ENCODE measurements at places on chromosomes 7 and 10.

DNA sequence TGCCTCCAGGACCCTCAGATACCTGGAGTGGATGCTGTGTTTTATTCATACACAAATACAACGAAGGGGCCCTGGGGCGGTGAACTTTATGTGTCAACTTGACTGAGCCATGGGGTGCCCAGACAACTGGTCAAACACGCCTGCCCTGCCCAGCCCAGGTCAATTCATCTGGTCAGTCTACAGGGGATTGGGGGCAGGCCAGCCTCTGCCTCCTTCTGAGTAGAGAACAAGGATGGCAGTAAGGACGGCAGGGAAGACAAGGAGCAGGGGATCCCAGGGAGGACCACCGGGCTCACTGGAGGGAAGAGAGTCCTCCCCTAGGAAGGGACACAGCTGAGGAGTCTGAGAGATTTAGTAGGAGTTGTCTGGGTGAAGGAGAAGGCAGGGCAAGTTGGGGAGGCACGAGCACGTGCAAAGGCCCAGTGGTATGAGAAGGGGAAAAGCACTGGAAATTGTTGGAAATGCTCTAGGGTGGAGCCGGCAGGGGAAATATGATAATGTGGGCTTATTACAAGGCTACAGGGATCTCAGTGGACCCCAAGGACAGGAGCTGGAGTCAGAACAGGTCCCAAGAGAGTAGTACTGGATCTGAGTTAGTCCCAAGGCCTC lies 63.4 kb downstream of the MYL10 start:
- DNase-seq = no peak

DNA sequence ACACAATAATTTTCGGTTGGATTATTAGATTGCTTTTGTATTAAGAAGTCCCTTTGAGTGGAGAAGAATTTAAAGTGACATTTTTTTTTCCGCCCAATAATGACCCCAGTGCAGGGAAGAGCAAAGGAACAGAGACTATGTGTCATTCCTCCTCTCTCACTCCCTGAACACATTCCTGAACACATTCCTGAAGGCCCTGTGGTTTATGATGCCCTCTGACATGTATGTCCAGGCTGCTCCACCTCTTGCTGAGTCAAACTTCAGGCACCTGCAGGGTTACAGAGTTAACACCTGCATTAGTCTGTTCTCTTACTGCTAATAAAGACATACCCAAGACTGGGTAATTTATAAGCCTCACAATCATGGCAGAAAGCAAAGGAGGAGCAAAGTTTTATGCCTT lies 704.0 kb upstream of the LRRN3 start:
- DNase-seq = no peak

GRCh38 chr7:138833596-138833995 lies 35.6 kb upstream of the ATP6V0A4 start:
- DNase-seq = no peak

- DNase-seq = no peak
Measured at GRCh38 chr7:3218411-3219225, 82.4 kb upstream of the SDK1 start.

DNA sequence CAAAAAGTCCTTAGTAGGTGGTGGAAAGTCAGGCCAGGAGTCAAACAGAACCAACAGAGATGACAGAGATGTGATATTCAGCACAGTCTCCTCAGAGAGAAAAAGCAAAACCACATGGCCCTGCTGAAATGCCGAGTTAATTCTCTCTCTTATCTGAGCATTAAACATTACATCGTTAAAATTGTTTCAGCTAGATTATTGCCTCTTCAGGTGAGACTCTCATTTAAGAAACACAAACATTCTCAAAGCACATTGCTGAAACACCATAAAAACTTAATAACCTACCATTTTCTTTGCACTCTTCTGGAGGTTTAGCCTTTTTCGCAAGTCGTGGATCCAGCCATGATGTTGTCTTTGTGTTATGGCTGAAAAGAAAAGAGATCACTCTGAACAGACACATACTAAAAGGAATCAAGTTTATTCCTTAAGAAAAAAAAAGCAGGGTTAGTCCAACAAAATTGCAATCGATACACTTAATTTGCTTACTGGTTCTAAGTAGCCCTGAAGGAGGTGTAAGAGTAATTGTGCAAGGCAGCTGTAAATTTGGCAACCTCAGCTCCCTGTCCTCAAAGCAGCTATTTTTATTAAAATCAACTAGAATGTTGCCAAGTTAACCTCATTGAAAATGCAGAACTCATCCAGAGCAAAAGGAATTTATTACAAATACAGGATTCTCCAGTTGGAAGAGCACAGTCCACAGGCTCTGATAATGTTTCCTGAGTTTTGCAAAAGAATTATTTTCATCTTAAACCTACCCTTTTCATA lies 691.1 kb downstream of the PHTF2 start:
- DNase-seq = no peak

GRCh38 chr10:3107426-3107961 lies 40.1 kb downstream of the PFKP start:
- no peak for DNase-seq

DNA sequence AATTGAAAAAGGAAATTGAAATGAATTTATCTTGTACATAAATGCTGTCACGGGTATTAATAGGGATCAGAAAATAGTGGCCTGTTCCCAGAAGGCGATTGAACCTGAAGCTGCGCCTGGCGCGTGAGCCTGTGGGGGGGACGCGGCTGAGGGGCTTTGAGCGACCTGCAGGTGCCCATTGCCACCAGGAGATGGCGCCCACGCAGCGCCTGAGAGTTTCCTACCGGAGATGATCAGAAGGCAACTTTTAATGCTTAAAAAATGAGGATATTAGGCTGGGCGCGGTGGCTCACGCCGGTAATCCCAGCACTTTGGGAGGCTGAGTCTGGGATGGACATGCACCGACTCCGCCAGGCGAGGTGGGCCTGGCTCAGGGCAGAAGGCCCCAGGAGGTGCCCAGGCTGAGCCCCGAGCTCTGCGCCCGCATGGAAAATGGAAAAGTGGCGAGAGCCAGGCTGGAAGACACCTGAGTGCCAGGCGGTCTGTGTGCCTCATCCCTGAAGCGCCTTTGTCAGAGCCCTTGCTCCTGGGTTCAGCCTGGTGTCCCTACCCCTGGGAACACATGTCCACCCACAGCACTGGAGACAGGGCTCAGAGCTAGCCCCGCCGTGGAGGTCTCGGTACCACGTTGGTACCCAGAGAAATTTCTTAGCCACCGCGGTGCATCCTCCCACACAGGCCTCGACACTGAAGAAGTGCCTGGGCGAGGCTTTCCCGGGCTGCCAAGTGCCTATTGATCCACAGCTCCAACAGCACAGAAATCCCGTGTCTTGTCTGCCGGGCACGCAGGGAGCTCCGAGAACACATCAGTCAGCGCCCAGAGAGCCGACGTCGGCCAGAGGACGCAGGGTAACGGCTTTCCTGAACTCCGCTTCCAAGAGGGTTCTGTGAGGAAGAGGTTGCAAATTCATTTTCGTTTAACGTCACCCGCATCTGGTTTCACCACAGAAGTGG lies 117.4 kb downstream of the INPP5A start:
- no peak for DNase-seq

DNA sequence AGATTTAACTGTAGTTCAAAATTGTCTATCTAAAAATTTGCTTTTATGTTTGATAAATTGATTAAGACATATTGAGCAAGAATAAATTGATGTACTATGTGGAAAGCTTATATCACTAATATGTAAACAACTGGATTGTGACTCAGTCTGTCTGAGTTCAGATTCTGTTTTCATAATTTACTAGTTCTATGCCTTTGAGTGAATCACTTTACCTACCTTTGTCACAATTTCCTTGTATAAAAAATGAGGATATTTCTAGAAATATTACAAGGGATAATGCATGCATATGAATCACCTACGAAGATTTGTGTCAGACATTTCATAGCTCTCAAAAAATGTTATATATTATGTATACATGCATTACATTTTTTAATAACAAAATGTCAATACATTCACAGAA lies 245.1 kb upstream of the ZWINT start:
- no peak for DNase-seq

DNA sequence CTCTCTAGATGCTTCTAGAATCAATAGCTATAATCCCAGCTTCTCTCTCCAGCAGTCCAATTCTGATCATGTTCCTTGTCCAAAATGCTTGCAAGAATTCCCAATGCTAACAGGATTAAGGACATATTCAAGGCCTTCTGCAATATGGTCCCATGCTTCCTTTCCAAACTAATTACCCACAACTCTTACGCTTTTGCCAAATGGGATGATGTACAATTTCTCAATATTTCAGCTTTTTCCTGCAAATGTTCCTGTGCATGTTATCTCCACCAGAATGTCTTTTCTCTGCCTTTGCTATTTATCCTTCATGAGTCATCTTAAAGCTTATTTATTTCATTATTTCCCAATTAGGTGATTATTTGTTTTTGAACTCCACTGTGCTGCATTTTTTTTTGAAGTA lies 556.4 kb downstream of the SORCS1 start:
- DNase-seq = no peak

GRCh38 chr10:114708717-114709335 lies 50.8 kb upstream of the ABLIM1 start:
- DNase-seq = no peak

DNA sequence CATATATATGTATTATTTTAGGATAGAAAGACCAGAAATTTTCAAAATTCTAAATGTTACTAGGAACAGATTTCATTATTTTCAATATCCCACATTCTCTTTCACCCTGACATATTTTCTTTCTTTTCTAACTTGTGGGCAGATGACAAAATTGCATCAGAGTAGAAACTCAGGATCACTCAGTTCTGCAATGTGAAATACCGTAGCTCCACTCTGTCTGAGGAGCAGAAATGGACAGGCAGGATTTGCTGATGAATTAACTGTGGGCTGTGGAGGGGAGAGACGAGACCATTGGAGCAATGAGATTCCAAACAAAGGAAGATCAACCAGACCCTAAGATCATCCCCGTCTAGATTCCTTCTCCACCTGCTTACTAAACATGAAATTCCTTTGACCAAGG lies 37.0 kb upstream of the SVOPL start:
- no peak for DNase-seq

Data from stimulated activated CD4-positive, alpha-beta T cell treated with anti-CD3 and anti-CD28 coated beads, TNF-alpha, amount 100 ng/mL, for 1 hour (primary cell).